Putamen (tissue), 1 donor: ENCODE measurements at places on chromosomes 5 and 9.

DNA sequence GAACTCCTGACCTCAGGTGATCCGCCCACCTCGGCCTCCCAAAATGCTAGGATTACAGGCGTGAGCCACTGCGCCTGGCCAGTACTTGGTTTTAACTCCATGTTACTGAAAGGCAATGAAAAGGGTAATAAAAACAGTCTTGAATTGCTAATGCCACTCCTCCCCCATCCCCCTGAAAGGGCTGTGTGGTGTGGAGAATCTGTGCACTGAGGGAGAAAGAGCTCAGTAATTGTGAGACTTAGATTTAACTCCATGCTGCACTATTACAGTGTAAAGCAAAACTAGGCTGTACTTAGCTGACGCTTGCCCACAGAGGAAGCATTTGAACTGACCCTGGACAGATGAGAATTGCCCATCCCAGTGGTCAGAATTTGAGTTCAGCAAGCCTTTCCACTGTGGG, 1662.4 kb upstream of the ACO1 start:
- DNase-seq = no peak

- no peak for DNase-seq
Observed at GRCh38 chr5:115439042-115439441, 105.5 kb downstream of the FEM1C start.

DNA sequence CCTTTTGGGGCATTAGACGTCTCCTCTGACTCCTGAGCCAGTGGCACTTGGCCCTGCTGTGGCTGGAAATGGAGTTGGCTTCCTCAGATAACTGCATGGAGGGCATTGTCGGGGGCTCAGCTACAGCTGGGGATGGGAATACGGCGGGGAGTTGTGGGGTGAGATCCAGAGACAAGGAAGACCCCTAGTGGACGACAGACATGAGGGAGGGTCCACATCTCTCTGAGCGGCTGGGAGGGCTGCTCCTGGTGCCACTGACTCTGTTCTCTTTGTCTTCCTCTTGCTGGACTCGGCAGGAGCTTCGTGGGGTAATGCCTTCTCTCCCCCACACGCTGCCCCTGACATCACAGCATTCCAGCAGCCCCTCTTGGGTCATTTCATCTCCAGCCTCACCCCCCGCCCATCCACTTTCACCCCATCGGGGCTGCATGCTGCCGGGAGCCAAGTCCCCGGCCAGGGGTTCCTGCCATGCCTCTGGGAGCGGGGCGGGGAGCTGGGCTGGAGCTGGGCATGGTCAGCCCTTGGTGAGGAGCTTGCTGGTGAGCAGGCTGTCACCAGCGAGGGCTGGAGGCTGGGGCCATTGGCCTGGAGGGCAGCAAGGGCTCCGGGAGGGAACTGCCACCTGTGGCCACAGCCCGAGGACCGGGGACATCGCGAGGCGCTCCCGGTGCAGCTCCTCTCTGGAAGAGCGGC, 172.3 kb downstream of the CACNA1B start:
- DNase-seq = no peak

DNA sequence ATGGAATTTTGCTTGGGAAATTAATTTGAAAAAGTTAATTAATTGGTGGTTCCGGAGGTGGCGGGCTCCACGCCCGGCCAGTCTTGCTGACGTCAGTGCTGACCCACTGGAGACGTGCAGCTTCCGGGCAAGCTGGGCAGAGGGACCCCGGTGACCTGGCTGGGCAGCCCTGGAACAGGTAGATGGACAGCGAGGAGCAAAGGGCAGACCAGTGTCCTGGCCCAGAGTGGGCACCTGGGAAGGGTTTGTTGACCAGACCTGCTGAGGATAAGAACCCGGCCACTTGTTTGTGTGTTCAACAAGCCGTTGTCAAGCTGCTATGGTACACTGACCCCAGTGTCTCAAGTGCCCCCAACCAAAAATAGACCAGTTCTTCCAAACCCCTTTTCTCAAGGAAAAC, 17.5 kb downstream of the CXXC5 start:
- no peak for DNase-seq

GRCh38 chr5:132010989-132011621, 353 bp downstream of the ACSL6 start:
- DNase-seq = no peak

- DNase-seq = no peak
Observed at GRCh38 chr5:166117072-166118066, 2174.1 kb upstream of the WWC1 start.

GRCh38 chr5:4699592-4699991, 440.5 kb upstream of the ADAMTS16 start:
- no peak for DNase-seq

- DNase-seq = no peak
Observed at GRCh38 chr9:112137066-112137465, 38.0 kb downstream of the SUSD1 start.

- DNase-seq = no peak
Observed at GRCh38 chr9:127411122-127411521, 13.1 kb upstream of the ZNF79 start.

DNA sequence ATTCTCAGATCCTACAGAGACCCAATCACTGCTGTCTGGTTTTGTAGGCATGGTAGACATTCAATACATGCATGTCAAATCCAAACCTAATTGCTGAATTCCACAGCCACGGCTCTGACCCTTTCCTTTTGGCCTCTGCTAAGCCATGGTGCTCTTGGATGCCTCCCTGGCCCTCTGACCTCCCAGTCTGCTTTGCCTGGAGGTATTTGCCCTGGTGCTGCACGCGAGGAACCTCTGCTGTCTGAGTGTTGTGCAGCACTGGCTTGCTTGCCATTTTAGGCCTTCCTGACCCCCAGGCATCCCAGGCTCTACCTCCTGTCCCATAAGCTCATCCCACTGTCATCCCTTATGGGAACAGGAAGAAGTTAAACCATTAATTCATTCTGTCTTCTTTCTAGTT, 60.9 kb downstream of the DOCK2 start:
- DNase-seq = no peak

- DNase-seq = no peak
Observed at GRCh38 chr9:107999890-108000289, 510.3 kb upstream of the KLF4 start.

GRCh38 chr5:144329681-144330080, 159.0 kb downstream of the KCTD16 start:
- DNase-seq = no peak

DNA sequence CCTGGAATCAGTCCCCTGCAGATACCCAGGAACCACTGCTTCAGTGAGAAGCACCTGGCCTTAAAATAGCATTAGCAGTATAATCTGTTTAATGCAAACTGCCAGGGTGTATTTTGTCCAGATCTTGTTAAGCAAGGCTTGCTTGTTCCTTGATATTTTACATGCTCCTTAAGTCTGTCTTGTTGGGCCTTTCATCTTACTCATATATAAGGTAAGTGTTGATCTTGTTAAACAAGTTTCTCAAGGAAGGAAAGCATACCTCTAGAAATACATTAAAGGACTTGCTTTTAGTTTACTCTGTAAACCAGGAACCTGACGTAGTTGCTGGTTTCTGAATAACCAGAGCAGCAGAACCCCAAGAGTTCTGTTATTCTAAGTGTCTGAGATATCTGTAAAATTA, 13.7 kb downstream of the HSPA4 start:
- no peak for DNase-seq

- no peak for DNase-seq
Observed at GRCh38 chr5:100402071-100402470, 133.1 kb upstream of the FAM174A start.

GRCh38 chr9:71323357-71323756, 201.9 kb upstream of the TRPM3 start:
- DNase-seq = no peak

- no peak for DNase-seq
Observed at GRCh38 chr9:98333703-98334582, 78.5 kb upstream of the TBC1D2 start.

DNA sequence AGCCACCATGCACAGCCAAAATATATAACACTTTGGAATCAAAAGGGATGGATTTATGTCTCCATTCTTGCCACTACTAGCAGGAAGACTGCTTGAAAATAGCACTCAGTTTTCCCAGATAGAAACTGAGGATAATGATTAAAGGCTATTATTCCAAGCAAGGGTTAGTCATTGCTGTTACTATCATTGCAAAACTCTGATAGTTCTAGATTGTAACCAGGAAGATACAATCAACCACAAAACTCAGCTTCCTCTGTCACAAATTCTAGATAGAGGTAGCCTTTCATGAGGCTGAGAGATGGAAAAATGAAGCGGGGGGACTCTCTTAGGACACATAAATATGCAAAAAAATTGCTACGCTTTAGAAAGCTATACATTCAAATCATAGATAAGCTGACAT, 3.1 kb downstream of the ANXA1 start:
- no peak for DNase-seq

DNA sequence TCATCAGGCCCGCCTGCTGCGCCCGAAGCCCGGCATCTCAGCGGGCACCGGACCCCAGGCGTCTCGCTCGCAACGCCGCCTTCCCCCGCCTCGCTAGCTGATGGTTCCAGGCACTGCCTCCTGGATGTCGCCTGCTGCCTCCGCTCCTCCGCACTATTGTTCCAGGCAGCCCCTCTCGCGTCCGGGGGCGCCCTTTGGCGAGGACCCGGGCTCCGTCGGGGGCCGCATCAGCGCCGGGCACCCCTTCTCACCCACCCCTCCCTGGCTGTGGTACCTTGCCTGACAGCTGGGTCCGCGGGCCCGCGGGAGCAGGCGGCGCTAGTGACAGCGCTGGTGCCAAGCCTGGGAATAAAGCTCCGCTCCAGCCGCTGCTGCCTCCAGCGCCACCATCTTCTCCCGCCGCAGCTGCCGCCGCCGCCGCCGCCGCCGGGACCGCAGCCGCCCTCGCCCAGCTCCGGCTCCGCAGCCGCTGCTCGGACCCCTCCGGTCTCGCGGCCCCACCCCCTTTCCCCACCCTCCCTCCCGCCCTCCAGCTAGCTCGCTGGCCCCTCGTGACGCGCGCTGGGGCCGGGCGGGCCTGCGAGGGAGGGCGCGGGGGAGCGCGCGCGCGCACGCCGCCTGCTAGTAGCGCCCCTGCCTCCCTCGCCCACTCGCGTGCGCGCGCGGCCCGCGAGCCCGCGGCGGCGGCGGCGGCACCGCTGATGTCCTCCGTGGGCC, at the start of gene APBA1:
TSS of gene APBA1 (minus strand) at position 493 of the 717 bp plus-strand sequence.
- DNase-seq = peak; percentile 91

- no peak for DNase-seq
Observed at GRCh38 chr9:121331992-121332685, 37.9 kb downstream of the STOM start.

DNA sequence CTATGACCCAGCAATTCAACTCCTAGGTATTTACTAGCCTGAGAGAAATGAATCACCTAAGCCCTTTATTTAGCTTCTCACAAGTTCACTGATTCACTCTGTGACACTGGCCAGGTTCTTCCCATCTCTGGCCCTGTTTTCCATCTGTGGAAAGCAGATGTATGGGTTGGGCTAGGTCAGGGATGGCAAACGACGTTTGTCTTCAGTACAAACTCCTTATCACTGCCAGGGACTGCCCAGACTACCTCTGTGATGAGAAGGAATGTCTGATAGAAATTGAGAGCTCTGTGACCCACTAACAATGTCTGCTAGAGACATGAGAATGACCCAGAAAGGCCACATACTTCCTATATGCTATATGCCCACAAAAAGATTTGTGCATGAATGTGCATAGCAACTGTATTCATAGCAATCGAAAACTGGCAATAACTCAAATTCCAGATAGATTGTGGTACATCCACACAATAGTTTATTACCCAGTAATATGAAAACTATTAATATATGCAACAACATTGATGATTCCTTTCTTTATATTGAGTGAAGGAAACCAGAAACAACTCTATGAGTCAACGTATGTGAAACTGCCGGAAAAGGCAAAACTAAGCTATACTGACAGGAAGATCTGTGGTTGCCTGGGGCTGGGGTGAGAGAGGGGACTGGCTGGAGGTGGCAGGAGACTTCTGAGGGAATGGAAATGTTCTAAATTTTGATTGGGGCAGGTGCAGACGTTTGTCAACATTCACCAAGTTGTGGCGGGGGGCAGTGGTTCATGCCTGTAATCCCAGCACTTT, 32.0 kb upstream of the ADAM19 start:
- DNase-seq = no peak

GRCh38 chr5:16550316-16550952, 66.4 kb downstream of the RETREG1 start:
- DNase-seq = no peak

DNA sequence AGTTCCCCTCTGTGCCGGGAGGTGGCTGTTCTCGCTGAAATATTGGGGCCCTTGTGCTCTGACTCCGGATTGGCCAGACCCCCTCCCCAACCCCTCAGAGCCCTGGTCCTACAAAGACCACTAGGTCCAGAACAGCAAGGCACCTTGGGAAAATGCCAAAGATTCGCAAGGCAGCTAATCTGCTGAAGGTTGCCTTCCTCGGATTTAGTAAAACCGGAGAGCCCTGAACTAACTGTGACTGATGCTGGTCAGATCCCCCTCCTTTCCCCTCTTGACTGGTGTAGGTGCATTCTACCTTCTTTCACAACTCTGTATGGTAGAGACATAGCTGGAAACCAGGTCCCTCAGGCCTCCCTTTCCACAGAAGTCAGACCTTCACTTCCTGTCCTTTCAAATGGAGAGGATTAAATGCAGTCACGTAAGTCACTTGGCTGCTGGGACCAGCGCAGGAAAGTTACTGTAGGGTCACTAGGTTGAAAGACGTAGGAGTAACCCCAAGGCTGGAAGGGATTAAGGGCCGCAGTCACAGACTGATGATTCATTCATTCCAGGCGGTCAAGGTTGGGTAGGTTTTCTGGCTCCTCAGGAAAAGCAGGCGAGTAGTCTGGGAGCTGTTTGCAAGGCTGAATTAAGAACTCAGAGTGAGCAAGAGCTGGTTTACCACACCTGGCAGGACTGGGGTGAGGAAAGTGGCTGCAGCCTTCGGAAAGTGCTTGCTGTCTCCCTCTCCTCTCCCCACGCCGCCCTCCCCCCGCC, 5.3 kb downstream of the BARX1 start:
- DNase-seq = no peak

DNA sequence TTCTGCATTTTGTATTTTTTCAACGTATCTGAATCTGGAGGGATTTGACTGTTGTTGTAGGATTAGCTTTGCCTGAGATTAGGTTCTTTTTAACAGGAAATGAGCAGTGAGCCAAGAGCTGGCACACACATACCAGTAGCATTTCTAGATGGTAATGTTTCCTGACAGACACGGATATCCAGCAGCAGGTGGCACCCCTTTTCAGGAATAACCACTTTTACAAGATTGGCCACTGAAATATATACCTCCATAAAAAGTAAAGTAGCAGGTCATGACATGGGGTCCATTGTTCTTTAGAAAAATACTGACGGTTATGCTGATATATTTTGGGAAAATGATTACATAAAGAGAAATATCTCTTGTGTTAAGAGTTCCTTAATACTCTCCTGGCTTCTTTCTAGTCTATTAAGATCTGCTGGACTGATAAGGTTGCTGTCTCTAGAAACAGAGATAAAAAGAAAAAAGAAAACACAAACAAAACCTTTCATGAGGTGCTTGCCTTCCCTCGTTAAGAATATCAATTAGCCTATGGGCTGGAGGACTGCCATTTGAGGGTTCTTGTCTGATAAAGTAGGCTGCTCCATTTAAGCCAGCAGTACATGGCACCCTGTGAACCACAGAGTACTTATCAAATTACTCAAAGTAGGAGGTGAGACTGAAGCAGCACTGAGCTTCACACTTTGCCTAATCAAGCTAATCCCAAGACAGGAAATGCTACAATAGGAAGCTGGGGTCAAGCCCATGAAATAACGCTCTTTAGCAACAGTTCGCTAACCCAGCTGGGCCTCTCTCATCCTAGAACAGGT, 101.6 kb upstream of the PCA3 start:
- no peak for DNase-seq

- no peak for DNase-seq
Observed at GRCh38 chr9:132426639-132427414, 16.8 kb downstream of the CFAP77 start.

GRCh38 chr9:98182069-98182820, 10.2 kb downstream of the CORO2A start:
- no peak for DNase-seq

- DNase-seq = no peak
Observed at GRCh38 chr9:34675869-34676268, 13.4 kb upstream of the CCL27 start.
